ENCODE measurements at places on chromosomes 4 and X.

DNA sequence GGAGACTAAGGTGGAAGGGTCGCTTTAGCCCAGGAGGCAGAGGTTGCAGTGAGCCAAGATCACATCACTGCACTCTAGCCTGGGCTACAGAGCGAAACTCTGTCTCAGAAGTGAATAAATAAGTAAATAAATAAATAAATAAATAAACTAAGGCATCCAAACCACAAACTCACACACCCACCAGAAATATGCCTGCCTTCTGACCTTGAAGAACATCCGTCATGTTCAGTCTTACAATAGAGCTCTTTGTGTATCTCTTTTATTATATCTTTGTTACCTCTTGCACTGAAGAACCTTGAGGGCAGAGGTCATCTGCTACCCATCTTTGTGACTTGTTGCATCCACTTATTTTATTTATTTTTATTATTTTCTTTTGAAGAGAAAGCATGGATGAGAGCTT lies 71.6 kb downstream of the PRRG1 start:
- no peak for DNase-seq

DNA sequence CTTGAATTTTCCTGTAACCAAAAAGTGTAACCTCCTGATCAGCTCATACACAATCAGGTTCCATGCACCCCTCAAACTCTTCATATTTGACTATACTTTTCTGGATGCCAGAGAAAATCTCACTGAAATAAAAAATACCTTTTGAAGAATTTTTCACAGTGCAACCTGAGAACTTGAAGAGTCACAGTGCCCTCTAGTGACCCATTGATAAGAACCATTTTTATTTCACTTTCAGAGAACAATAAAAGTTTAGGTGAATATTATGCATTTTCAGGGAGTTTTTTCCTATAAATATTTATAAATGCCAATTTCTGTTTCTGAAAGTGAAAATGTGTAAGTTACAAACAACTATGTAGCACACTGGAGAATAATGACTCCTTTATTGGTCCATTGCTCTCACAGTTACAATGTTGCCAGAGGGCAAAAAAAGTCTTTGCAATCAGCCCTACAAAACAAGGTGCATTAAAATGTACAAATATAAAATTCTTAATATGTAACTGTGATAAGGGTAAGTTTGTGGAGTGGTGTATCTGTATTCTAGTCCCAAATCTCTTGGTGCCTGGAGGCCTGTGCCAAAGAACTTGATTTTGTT lies 153.6 kb upstream of the INTU start:
- DNase-seq = no peak

DNA sequence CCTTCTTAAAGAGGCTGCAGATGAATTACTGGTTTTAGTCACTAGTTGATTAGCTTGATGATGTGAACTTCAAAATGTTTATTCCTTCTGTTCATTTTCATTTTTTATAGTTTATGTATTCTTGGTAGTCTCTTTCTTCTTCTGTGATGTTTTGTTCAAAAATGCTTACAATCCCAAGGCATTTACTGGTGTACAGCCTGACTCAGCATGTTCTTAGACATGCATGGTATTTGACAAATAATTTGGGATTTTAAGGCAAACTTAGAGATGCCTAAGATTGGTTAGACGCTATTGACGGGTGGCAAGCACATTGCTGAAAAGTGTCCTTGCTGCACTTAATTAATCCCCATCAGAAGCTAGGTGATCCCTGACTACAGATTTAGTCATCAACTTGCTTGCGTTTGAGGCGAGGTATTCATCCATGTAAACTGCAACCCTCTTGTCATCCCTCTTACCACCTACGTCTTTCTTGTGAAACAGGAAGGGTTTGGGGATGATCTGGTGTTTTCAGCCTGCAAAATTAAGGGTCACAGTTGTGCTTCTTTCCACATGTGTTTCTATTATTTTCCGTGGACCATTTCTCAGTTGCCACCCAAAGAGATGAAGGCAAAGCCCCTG lies 331.8 kb downstream of the DKK2 start:
- no peak for DNase-seq

- no peak for DNase-seq
Measured at GRCh38 chr4:183541752-183542040, 36.8 kb downstream of the ING2 start.

GRCh38 chr4:151488968-151489367 lies 80.0 kb downstream of the FHIP1A start:
- no peak for DNase-seq

DNA sequence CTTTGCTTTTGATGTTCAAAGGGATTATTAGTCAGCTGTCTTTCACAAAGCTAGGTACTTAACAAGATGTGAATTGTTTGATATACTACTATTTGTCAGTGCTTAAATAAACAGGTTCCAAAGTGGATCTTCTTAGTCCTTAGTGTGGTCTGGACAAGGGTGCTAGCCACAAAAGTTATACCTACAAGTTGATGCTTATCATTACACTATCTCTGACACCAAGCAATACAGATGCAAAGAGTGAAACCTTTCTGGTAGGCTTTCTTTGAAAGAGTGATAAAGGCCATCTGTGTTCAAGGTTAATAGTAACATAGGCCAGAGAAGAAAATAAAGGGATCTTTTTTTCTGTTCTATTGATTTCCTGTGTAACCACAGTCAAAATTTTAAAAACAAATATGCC lies 12.2 kb upstream of the RBPJ start:
- DNase-seq = no peak

- no peak for DNase-seq
Measured at GRCh38 chrX:830532-830931, 199.9 kb downstream of the SHOX start.

DNA sequence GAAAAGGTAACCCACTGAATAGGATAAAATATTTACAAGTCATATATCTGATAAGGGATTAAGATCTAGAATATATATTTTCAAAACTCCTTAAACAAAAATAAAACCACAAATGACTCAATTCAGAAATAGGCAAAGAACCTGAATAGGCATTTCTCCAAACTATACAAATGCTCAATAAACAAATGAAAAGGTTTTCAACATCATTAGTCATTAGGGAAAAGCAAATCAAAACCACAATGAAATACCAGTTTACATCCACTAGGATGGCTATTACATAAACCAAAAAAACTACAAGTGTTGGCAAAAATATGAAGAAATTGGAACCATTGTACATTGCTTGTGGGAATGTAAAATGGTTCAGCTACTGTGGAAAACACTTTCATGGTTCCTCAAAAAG lies 167.0 kb upstream of the GALNT7 start:
- no peak for DNase-seq

DNA sequence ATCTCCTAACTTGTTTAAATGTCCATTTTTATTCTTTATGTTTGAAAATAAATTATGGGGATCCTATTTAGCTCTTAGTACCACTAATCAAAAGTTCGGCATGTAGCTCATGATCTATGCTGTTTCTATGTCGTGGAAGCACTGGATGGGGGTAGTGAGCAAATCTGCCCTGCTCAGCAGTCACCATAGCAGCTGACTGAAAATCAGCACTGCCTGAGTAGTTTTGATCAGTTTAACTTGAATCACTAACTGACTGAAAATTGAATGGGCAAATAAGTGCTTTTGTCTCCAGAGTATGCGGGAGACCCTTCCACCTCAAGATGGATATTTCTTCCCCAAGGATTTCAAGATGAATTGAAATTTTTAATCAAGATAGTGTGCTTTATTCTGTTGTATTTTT lies 27.6 kb downstream of the NUDT6 start:
- no peak for DNase-seq

DNA sequence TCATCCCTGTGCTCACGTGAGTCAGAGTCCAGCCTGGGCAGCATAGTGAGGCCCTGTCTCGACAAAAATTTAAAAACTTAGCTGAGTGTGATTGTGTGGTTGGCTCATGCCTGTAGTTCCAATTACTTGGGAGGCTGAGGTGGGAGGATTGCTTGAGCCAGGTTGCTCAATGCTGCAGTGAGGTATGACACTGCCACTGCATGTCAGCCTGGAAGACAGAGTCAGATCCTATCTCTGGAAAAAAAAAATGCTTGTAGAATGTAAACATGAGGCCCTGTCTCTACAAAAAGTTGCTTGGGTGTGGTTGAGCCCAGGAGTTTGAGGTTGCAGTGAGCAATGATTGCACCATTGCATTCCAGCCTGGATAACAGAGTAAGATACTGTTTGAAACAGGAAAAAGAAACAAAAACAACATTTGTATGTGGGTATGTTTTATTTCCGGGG lies 11.3 kb upstream of the YTHDC1 start:
- no peak for DNase-seq

- no peak for DNase-seq
Measured at GRCh38 chr4:128570387-128570975, 239.0 kb upstream of the JADE1 start.

- no peak for DNase-seq
Measured at GRCh38 chrX:12007881-12008280, 130.4 kb upstream of the FRMPD4 start.

DNA sequence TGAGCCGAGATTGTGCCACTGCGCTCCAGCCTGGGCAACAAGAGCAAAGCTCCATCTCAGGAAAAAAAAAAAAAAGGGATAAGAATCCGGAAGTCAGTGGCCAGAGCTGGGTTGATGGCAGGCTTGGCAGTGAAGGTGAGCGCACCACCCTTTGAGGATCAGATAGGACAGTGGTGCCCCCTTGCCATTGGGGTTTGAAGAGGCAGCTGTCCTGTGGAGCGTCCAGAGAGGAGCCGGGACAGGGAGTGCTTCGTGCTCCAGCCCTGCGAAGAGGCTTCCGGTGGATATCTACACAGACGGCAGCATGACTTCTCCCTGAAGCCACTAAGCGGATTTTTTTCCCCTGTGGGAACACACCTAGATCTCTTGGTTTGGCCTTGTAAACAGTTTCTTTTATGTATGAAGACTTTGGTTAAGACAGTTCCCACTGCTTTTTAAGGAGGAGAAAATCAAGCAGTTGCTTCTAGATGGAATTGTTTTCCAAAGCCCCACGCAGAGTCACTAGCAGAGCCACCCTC lies 6.5 kb downstream of the TBC1D14 start:
- no peak for DNase-seq

GRCh38 chr4:143405075-143405730 lies 68.5 kb downstream of the GAB1 start:
- DNase-seq = no peak

DNA sequence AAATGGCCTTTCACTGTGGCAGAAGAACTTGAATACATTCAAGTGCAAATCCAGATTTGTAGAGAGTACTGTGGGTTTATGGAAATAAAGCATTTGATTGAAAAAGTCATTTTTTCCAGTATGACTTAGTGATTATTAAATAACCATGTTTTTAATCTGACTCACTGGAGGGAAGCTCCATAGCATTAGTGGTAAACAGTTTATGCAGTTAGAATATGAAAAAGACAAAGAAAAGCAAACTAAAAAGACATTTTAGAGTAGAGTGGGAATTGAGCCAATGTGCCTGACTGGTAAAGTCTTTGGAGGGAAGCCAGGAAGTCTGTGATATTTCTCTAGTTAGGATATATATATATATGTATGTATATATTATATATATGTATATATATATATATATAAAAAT lies 53.4 kb downstream of the FAT4 start:
- DNase-seq = no peak

DNA sequence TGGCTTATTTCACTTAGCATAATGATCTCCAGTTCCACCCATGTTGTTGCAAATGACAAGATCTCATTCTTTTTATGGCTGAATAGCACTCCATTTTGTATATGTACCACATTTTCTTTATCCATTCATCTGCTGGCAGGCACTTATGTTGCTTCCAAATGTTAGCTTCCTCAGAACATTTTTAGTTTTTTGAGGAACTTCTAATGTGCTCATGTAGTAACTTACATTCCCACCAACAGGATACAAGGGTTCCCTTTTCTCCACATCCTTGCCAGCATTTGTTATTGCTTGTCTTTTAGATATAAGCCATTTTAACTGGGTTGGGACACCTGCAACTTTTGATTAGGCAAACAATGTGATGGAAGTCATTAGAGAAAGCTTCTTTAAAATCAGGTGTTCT lies 454.2 kb downstream of the NLGN4X start:
- DNase-seq = no peak

GRCh38 chr4:186823989-186824388 lies 100.3 kb upstream of the FAT1 start:
- DNase-seq = no peak

DNA sequence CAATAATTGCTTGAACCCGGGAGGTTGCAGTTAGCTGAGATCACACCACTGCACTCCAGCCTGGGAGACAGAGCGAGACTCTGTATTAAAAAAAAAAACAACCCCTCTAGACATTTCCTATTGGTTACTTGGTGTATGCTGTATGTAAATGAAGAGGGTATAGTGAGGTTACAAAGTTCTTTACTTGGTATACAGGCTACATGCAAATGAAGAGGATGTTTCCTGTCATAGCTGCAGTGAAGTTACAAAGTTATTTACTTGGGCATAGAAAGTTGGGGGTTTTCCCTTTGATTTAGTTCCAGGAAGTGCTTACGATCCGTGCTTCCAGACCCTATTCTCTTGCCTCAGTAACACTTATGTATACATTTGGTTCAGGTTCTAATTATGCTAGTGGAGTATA lies 38.4 kb upstream of the CLNK start:
- DNase-seq = no peak

GRCh38 chr4:168585168-168586091 lies 88.6 kb downstream of the PALLD start:
- DNase-seq = no peak

- no peak for DNase-seq
Measured at GRCh38 chr4:48683784-48684666, 96.1 kb downstream of the FRYL start.

GRCh38 chrX:10011261-10011931 lies 44.2 kb downstream of the CLDN34 start:
- DNase-seq = no peak

DNA sequence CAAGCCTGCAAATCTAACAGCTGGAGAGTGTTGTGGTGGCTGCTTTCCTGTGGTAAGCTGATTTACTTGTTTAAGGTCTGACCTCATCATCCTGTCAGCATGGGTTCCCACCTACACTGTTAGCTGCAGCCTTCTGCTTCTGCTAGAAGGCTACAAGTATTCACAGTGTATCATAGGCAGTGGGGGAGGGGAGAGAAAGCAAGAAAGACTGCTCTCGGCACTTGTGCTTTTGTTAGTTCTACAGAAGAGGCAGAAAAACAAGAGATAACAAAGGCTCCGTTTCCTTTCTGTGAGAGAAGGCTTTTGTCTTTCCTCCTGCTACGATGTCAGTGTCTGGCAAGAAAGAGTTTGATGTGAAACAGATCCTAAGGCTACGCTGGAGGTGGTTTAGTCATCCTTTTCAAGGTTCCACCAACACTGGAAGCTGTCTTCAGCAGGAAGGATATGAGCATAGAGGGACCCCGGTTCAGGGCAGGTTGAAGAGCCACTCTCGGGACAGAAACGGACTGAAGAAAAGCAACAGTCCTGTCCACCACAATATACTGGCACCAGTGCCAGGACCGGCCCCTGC lies at the start of gene KLHL4:
KLHL4 (plus strand) TSS at position 232 of the 571 bp plus-strand sequence; CDS start at position 324, 92 bp downstream.
- no peak for DNase-seq

GRCh38 chr4:118410138-118410537 lies 57.3 kb upstream of the PRSS12 start:
- no peak for DNase-seq

All from esophagus muscularis mucosa (tissue), 4 donors.